Fibroblast of the conjunctiva (primary cell): ENCODE measurements at places on chromosomes 2 and 18.
A peak's percentile ranks its signal among the peaks of the same experiment; 100 is the strongest.

DNA sequence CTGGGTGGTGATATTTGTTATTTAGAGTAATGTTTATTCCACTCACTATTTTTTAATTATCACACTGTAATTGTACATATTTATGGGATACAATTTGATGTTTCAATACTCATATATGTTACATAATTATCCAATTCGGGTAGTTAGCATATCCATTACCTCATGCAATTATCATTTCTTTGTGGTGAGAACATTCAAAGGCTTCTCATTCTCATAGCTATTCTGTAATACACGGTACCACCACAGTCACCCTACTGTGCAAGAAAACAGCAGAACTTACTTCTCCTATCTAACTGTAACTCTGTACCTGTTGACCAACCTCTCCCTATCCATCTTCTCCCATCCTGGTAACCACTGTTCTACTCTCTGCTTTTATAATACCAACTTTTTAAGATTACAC, 4.6 kb downstream of the TBC1D8 start:
- no peak for DNase-seq

DNA sequence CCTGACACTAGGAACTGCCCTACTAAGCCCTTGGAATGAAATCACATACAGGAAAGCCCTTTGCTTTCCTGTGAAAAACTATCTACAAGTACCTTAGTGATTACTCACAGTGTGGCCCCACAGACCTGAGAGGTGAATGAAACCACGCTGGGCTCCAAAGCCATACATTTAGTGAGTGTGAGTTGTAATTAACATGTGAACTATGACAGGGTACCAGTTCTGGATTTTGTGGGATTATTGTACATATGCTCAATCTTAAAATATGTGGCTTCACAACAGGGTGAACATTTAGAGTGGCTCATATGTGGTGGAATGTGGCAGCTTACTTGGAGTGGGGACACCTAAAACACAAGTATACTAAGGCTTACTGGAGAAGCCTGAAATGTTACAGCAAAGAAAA, 12.3 kb downstream of the KCTD1 start:
- no peak for DNase-seq

- DNase-seq = no peak
Observed at GRCh38 chr2:105323111-105323510, 6.4 kb downstream of the TGFBRAP1 start.

GRCh38 chr2:85066874-85067351, 66.3 kb upstream of the TCF7L1 start:
- DNase-seq = peak; percentile 81

GRCh38 chr18:46393230-46393629, 263.8 kb downstream of the LOXHD1 start:
- DNase-seq = no peak

- DNase-seq = no peak
Observed at GRCh38 chr2:229520691-229521096, 193.7 kb downstream of the DNER start.

GRCh38 chr2:197052356-197052755, 125.8 kb upstream of the PGAP1 start:
- no peak for DNase-seq

DNA sequence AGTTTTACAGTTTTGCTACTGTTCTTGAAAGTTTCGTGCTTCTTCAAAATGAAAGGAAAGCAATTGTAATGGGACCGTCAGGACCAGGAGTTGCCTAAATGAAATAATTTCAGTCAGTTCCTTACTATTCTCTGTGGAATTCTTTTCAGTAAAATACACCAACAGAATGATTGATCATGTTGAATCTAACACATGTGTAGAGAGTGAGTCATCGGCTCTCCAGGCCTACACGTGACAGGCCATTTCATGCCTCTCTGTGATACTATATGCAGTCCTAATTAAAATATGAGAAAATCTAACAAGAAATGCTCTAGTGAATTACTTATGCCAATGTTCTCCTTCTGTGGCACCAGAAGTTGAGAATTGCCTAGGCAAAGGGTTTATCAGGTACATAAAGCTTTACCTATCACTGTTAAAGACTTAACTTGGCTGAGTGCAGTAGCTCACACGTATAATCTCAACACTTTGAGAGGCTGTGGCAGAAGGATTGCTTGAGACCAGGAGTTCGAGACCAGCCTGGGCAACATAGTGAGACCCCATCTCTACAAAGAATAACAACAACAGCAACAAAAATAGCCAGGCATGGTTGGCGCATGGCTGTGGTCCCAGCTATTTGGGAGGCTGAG, 199.4 kb downstream of the LRRTM1 start:
- DNase-seq = peak; percentile 6

GRCh38 chr2:62489162-62489561, 16.8 kb downstream of the TMEM17 start:
- peak; percentile 59 for DNase-seq

- DNase-seq = no peak
Observed at GRCh38 chr18:68429111-68429510, 285.8 kb downstream of the TMX3 start.

DNA sequence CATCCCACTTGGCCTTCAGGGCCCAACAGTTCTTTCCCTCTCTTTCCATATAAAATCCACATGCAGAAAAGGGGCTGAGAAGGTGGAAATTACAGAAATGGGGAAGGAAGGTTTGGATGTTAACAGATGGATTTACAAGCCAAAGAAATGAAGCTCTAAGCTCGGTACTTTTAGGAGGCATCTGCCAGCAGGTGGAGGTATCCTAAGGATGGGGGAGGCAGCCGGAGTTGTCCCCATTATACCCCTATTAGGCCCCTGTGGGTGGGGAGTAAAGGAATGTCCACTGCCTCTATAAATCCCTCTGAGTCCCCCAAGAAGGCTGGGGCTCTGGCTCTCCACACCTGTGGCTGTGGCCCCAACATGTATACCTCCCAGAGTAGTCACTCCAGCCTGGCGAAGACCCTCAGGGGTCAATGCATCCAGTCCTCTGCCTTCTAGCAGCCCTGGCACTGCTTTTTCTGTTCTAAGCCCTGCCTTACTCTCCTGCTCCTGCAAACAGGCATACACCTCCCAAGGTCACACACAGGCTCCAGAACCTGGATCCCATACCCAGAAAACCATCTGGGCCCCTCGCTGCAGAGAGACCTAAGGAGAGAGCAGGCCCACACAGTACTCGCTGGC, 1.2 kb downstream of the FBXO41 start:
- no peak for DNase-seq

DNA sequence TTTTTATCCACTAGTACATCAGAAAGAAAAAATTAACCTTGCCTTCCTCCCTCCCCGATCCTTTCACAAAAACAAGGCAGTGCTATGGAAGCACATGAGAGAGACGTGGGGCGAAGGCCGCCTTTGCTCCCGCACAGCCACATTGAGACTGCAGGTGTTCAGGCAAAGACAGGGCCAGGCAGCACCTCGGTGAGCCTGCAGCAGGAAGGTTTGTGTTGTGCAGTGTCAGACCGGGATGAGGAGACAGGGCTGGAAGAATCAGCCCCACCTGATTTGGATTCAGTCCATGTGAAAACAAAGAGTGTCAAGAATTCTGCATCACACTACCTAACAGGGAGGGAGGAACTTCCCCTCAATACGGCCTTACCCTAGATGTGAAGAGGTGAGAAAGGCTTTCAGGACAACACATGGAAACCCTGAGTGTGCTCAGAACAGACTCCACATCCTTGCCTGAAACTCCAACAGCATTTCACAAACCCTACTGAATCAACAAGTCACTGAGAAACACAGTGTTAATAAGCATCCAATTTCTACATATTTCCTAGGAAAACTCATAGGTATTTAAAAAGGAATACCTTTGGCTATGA, 59.6 kb downstream of the HDAC4 start:
- DNase-seq = no peak

DNA sequence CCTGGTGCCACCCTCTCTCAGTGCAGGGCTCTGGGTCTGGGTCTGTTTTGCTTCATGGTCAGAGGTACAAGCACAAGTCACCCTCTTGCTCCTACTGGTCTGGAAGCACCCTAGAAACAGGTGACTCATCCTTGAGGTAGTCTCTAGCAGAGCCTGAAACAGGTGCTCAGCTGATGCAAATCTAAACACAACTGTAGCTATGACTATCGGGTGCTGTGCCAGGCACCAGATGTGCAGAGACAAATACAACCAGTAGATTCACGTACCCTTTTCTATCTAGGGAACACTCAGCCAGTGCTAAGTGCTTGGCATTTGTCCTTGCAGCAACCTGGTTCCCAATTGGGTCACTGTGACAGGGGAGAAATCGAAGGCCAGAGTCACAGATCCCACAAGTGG, 140.9 kb upstream of the MYCN start:
- no peak for DNase-seq

GRCh38 chr2:216056739-216057138, 24.9 kb downstream of the PECR start:
- DNase-seq = no peak

- DNase-seq = no peak
Observed at GRCh38 chr18:36135264-36135663, 5.6 kb downstream of the ELP2 start.

GRCh38 chr2:88903749-88904353, 212.4 kb downstream of the RPIA start:
- DNase-seq = peak; percentile 1

DNA sequence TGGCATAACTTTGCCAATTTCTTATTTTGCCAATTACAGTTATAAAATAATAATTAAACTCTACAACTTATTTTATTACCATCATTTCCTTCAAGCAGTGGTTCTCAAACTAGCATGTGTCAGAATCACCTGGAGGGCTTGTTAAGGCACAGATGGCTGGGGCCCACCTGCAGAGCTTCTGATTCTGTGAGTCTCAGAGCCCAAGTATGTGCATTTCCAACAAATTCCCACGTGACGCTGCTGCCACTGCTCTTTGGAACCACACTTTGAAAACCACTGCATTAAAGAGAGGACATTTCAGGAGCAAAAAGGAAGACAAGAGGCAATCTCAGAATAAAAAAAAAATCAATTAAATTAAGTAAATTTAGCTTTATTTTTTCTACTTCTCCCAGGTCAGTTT, 94.0 kb upstream of the HNRNPA3 start:
- DNase-seq = no peak

- no peak for DNase-seq
Observed at GRCh38 chr2:106163948-106164545, 30.1 kb downstream of the UXS1 start.
